ENCODE measurements at places on chromosomes 7 and 10.

DNA sequence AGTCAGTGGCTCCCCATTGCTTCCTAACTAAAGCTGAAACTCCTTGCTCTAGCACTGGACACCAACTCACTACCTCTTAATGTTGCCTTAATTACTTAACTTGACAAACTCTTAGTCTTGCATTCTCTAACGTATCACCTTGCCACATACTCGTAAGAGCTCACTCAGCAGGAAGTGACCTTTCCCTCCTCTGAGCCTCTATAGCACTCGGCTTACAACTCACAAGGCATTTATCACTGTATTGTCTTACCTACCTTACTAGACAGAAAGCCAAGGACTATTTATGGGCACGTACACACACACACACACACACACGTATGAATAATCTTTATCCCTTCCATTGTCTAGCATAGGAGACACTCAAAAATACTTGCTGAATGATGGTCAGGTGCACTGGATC lies 21.2 kb downstream of the CEP41 start:
- no peak for DNase-seq

DNA sequence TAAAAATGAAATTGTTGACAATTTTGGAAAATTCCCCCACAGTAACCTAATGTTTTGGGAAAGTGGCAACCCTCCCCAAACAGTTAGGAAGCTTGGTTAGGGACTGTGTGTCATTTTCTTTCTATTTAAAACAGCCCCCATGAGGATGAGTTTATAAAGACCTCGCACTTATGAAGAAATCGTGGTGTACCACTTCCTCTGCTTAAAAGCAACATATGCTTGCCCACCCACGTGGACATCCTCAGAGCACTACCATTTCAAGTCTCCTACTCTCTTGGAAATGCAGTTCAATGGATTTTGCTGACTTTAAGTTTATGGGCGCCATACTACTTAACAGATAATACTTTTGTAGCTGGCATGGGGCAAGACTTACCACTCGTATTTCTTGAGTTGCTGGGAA lies 223.8 kb downstream of the DYNC1I1 start:
- DNase-seq = no peak

DNA sequence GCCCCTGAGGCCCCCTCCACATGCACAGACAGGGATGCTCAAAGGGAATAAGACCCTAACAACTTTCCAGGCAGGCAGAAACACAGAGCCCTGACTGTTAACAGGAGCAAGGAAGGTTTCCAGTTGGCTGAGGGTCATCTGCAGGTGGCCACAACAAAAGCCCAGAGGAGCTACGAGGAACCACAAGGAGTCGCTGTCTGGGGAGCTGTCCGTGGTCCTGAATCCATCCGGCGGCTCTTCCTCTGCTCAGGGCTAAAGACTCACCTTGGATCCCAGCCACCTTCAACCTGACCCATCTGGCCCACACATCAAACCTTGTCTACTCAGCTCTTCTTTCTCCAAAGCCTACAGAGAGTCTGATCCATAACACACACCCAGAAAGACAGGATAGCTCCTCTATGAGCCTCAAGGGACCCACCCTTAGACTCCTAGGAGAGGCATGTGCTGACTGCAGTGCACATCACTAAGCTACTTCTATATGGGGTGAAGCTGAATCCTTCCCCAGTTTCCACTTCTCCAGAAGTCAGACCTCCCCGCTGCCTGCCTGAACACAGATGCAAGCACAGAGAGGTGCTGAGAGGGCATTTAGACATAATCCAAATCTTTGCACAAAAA lies 104.0 kb downstream of the SLIT1 start:
- peak; percentile 29 for DNase-seq

GRCh38 chr10:94065362-94065761 lies 71.6 kb downstream of the PLCE1 start:
- DNase-seq = no peak

DNA sequence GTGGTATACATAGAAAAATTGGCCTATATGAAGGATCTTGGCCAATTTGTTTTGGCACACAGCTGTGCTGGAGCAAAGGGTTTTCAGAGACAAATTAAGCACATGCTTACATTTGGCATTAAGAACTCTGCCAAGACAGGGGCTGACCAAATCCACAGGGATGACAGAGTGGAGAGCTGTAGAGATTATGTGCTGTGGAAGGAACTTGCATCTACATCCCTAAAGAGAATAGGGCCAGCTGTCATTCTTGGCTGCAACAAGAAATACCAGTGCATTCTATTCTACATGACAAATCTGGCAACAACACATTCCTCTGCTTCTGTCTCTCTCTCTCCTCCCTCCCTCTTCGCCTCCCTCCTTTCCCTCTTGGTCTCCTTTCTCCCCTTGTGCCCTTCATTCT lies 75.6 kb downstream of the POM121L12 start:
- DNase-seq = no peak

DNA sequence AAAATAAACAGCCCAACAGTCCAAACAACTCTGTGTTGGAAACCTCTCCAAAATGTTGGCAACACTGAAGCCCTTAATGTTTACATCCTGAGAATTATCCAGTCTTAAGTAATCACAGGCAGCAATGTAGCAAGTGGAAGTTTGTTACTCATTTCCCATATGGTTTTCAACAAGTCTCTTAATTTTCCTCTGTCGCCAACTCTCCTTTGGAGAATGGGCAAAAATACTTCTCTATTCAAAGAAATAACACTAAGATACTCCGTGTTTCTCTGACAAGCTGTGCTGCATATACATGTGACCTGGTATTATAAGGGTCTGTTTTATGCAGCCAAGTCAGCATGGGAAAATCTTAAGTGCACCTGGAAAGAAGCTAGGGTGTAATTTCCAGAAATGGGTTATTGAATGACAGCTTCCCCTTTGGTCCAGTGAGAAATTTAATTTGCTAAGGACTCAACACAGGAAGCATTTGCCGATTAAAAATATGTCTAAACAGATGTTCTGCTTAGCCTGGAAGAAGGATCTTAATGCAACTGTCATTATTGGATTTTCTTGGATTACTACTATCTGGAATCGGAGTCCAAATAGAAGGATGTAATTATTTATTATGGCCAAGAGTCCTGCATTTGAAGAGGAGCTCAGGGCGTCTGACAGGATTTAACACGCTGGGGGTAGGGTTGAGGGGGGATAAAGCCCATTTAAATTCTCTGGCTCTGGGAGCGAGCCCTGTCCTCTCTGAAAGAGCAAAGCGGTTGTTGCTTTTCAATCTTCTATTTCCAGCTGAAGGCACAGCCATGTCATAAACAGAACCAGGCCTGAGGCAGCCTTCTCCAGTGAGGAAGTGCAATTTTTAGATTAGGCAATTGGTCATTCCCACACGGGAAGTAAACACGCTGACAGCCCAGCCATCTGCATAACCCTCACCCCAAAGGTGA lies 73.1 kb downstream of the TLL2 start:
- no peak for DNase-seq

GRCh38 chr7:135645296-135645904 lies 16.9 kb upstream of the STMP1 start:
- DNase-seq = no peak

- no peak for DNase-seq
Observed at GRCh38 chr10:15455456-15455855, 84.4 kb upstream of the FAM171A1 start.

- no peak for DNase-seq
Observed at GRCh38 chr7:1134951-1135350, 25.0 kb downstream of the ZFAND2A start.

Measured in stimulated activated CD8-positive, alpha-beta memory T cell treated with anti-CD3 and anti-CD28 coated beads, Interleukin-15, amount 100 ng/mL, for 24 hours (primary cell).